ENCODE measurements at places on chromosomes 7 and 10.

DNA sequence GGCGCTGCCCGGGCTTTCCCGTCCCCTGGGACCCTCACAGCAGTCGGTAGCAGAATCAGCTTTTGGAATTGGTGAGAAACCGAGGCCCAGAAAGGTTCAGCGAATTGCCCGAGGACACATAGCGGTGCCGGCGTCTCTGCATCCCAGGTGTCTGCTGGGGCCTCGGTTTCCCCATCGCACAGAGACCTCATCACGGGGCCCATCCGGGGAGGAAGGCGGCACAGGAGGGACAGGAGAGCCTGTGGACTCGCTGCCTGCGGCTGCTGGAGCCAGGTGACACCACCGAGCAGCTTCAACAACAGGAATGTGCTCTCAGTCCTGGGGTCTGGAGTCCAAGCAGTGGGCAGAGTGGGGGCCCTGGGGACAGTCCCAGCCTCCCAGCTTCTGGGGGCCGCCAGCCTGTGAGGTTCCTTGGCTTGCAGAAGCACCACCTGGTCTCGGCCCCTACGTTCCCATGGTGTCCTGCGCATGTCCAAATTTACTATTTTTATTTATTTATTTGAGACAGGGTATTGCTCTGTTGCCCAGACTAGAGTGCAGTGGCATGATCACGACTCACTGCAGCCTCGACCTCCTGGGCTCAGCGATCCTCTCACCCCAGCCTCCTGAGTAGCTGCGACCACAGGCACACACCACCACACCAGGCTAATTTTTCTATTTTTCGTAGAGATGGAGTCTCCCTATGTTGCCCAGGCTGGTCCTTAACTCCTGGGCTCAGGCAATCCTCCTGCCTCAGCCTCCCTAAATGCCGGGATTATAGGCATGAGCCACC lies 539 bp upstream of the COX19 start:
- DNase-seq = no peak

DNA sequence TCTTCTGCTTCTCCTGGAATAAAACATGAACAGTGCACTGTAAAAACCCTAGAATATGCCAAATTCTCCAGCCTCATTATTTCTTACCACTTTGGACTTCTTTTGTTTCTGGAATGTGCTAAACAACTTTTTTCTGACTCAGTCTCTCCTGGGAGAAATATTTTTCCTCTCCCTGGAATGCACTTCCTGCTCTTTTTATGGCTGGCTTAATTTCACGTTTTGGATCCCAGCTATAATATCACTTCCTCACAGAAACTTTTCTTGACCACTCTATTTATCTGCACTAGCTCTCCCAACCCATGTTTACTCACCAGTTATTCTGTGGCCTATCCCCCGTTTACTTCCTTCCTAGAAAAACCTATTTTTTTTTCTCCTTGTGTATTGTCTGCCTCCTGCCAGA lies 26.7 kb downstream of the ABCB5 start:
- no peak for DNase-seq

DNA sequence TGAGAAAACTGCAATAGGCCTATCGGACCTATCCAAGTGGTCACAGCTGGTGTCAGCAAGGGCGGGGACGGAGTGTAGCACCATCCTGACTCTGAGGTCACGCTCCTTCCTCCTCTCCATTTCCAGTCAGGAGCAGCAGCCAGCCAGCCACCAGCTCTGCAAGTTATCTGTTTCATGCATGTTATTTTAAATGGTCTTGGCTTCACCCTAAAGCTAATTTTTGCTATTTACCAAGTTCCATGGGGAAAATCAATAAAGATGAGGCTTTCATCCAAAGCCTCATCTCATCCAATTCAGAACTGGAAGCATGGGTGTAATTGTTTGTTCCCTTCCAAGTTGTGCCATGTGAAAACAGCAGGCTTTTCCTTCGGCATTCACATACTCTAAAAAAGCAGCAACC lies 49.3 kb downstream of the ICA1 start:
- no peak for DNase-seq

DNA sequence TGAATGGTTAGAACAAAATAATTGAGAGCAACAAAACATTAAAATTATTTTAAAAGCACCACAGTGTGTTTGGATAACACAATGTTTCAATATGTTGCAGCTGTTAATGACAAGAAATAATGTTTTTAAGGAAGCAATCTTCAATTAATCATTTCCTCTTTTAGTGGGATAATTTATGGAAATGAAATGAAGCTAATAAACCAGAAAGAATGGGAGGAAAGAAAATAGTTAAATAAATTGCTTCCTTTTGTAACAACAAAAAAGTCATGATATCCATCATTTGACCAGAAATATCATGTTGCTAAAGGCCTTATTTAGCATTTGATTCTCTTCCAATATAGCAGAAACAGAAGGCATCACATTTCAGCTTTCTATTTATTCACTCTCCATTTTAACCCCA lies 224.5 kb downstream of the SEMA3A start:
- no peak for DNase-seq

- no peak for DNase-seq
Measured at GRCh38 chr10:66144016-66144415, 781.8 kb upstream of the LRRTM3 start.

GRCh38 chr7:151373599-151373998 lies 32.0 kb downstream of the NUB1 start:
- no peak for DNase-seq
